DMS 273 treated with DMSO at 0.1 percent for 48 hours (cell line): ENCODE measurements at places on chromosomes 11 and 22.
A peak's percentile ranks its signal among the peaks of the same experiment; 100 is the strongest.

- no peak for DNase-seq
Observed at GRCh38 chr11:81211050-81211449, 1522.6 kb downstream of the FAM181B start.

DNA sequence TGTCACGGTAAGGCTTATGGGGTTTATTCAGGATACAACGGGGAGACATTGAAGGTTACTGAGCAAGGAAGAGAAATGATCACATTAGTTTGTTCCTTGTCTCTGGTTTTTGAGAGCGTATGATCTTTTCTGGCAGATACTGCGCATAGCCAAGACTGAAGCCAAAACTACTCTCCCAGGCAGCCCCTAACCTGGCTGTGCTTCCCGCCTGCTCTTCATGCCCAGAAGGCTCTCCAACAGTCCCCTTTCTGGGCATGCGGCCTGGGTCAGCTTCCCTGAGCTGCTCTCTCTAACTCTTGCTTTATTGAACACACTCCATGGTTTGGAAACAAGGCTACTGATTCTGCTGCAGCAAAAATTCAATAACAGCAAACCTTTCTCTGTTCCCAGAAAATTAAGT is 306.6 kb downstream of the BUD13 start:
- no peak for DNase-seq

DNA sequence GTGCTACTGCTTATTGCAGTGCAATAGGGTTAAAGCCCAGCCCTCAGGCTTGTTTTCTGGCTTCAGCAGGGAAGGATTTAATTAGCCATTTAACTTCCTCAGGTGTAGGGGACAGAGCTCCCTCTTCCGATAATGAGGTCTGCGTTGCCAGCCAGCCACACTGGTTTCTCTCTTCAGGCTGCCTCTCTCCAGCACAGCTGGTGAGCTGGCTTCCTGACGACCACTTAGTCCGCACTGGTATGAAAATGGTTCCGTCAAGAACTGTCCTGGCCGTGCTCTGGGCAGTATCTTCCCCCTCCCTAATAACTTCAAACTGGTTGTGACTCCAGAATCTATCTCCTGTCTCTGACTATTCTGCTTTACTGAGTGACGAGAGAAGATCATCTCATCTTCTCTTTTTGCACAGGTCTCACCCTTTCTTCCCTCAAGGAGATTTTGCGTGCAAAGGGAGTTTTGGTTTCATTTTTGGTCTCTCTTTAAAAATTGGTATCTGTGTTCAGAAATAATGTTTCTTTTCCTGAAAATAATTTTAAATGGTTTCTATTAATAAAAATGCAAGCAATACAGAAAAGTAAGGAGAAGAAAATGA is 49.2 kb downstream of the CNTN5 start:
- peak; percentile 0 for DNase-seq

- peak; percentile 53 for DNase-seq
Observed at GRCh38 chr22:28442711-28443525, 236.7 kb downstream of the TTC28 start.

GRCh38 chr11:130772266-130773227 is 143.7 kb downstream of the SNX19 start:
- DNase-seq = no peak

DNA sequence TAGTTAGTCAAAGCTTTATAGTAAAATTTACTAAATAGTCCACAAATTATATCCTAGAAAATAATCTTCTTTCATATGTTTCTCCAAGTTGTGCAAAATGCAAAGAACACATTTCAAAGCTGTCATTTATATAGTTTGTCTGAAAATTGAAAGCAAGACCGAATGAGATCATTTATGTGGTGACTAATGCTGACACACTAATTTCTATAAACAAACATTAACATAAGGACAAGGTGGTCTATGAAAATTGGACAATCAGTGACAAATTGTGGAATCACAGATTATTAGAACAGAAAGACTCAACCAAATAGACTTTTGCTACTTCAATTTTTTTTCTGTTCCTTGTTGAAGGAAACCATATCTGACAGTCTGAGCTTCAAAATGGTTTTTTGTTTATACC is 1056.1 kb downstream of the LRRC4C start:
- no peak for DNase-seq

GRCh38 chr11:77201370-77201769 is 73.3 kb downstream of the MYO7A start:
- DNase-seq = no peak

DNA sequence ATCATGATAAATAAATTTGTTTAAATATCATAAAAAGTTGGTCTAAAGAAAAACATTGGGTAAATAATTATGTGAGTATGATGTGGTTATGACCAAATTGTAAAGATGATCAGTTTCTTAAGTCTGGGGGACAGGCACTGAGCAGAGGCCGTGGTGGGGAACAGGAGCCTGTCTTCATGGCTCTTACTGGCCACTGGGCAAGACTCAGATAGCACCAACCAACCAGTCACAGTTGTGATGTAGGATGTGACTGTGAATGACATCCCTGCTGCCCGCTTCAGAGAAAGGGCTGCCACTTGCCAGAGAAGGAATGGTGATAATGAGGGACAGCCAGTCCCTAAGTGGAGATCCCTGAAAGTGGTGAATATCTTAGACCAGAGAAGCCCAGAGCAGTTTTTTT is 7.0 kb downstream of the PTPRJ start:
- no peak for DNase-seq

DNA sequence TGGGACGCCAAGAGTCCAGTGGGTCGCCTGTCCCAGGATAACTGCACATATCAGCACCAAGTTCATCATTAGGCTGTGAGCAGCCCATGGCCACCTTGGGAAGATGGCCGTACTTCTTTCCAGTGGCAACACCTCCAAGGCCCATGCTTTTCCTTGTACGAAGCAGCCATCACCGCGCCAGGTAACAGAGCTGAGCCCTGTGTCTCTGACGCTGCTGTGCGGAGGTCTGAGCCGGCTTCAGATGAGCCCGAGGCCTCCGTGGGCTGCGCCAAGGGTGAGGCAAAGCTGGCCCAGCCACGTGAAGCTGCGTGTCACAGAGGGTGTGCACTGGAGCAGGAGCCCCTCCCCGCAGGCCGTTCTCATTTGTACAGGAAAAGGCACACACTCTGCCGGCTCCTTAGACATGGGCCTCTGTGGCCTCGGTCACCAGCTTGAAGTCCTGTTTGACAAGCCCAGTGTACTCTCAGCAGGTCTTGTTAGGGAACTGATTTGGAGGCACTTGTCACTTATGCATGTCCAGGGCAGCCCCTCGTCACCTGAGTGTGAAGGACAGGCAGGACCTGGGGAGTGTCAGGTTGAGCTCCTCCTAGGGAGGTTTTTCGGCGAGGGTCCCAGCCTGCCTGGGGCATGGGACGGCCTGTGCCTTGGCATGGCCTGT is 401.5 kb downstream of the TBC1D22A start:
- DNase-seq = no peak

- no peak for DNase-seq
Observed at GRCh38 chr11:12882670-12883069, 126.4 kb upstream of the RASSF10 start.

DNA sequence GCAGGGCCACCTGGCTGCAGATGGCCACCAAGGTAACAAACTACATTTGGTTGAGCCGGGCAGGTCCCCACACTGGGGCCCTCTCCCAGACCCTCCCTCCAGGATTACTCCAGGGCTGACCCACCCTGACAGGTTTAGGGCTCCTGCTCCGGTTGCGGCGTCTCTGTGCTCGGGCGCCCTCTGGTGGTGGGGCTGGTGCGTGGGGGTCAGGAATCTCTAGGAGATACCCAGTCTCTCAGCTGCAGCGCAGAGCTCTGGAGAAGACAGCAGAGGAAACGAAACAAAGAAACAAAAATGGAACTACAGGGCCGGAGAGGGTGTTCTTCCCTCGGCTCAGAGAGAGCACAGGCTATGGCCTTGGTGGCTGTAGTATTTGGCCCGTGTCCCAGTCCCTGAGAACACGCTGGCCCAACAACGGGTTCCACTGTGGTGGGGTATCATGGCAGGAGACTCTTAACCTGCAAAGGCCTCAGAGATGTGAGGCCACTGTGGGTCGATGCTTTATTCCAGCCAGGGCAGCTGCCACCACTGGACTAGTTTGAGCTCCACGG is 2.4 kb downstream of the C11orf96 start:
- DNase-seq = no peak

DNA sequence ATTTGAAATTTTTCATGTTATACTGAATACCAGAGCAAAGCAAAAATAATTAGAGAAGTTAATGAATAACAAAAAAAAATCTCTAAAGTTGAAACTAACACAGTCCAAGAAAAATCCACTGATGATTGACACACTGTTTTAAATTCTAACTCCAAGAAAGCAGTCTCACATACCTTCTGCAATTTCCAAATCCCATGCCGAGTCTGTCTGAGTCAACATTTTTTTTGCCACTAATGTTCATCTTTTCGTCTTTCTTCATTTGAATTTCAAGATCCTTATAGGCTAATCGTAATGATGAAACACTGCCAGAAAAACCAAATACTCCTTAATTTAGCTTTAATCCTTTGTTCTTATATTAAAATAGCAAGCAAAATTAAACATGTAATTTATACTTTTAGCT is 39.5 kb downstream of the ARFGAP3 start:
- DNase-seq = no peak

DNA sequence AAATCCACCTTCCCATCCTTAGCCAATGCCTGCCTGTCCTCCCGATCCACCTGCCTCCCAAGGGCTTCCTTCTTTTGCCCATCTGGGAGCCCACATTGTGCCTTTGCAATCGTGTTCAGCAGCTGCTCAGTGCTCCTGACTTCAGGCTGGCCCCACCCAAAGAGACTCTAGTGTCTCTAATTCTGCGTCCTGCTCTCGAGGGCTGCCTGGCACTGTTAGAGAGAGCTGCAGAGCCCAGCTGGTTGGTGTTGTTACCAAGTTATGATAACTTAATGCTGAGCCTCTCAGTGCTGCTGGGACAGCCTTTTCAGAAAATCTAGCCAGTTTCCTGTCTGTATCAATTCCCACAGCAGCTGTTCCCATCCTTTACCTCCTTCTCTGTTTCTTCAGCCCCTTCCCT is 69.1 kb downstream of the MICAL2 start:
- DNase-seq = peak; percentile 9

DNA sequence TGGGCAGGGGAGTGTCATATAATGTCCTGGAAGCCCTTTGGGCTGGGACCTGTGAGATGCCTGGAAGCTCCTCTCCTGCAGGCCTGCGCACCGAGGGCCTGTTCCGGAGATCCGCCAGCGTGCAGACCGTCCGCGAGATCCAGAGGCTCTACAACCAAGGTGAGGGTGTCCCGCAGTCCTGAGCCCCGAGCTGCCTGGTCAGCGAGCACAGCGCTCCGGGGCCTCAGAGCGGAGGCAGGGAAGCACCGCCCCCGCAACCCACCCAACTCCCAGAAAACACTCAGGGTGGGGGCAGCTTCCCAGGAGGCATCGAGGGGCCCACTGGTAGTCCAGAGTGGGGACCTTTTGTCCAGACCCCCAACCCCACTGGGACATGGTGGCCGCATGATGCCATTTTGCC is 95.5 kb downstream of the ARHGAP8 start:
- no peak for DNase-seq

GRCh38 chr11:102244681-102245409 is 72.4 kb upstream of the BIRC3 start:
- no peak for DNase-seq

- no peak for DNase-seq
Observed at GRCh38 chr11:48094643-48095339, 114.4 kb downstream of the PTPRJ start.

GRCh38 chr11:84642500-84642899 is 984.6 kb downstream of the DLG2 start:
- no peak for DNase-seq

DNA sequence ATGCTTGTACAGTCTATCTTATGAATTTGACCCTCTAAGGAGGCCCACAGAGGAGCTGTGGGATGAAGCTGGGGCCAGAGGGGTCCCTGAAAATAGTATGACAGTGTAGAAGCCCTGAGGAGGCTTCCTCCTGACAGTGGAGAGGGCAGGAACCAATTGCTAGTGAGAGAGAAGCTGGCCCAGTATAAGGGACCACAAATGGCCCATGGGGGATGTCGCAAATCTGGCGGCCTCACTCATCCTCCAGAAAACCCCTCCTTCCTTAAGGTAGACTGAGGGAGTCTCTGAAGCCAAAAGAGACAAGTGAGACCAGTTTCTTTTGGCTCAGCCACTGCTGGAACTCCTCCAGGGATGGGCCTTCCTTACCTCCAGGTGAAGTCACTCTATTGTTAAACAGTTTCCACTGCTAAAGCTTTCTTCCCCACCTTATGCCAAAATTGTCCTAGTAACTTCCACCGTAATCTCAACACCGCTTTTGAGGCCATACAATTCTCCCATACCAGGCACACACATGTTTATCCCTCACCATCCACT is 17.8 kb upstream of the CASTOR1 start:
- no peak for DNase-seq

GRCh38 chr11:44607987-44608386 is 42.5 kb downstream of the CD82 start:
- no peak for DNase-seq

DNA sequence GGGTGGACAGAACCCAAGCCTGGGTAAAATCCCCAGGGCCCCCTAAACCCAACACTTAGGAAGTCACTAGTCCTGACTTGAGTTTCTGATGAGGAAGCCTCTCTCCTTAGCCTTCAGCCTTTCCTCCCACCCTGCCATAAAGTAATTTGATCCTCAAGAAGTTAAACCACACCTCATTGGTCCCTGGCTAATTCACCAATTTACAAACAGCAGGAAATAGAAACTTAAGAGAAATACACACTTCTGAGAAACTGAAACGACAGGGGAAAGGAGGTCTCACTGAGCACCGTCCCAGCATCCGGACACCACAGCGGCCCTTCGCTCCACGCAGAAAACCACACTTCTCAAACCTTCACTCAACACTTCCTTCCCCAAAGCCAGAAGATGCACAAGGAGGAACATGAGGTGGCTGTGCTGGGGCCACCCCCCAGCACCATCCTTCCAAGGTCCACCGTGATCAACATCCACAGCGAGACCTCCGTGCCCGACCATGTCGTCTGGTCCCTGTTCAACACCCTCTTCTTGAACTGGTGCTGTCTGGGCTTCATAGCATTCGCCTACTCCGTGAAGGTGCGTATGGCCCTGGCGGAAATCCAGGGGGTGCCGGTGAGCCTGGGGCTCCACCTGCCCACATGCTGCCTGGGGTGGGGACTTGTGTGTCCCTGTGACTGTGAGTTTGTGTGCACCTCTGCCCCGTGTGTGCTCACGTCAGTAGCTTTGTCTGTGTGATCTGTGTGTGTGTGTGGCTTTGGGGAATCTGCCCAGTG is at the start of gene IFITM1:
IFITM1 (plus strand) TSS at position 254 of the 767 bp plus-strand sequence; CDS start at position 385, 131 bp downstream.
- DNase-seq = no peak

GRCh38 chr11:78898266-78898775 is 323.7 kb upstream of the NARS2 start:
- DNase-seq = no peak

DNA sequence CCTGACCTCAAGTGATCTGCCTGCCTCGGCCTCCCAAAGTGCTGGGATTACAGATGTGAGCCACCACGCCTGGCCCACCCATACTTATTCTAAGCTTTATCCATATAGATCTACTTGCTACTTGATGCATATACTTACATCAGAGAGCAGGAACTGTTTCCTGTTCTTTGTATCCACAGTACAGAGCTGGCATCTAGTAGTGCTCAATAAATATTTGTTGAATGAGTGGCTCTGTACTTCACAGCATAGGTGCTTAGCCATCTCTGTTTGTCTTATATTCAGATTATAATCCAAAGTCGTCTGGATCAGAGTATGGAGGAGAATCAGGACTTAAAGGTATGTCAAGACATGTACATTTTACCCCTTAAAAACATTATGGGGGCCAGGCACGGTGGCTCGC is 38.6 kb upstream of the DLAT start:
- no peak for DNase-seq

- DNase-seq = no peak
Observed at GRCh38 chr11:110492321-110492685, 62.6 kb downstream of the FDX1 start.
